ENCODE measurements at places on chromosomes 11 and 22. TPM values are rescaled to one million over a fixed set of nuclear protein-coding genes. Genes with fewer than 3 reads are reported as not detected.

Gene KCNK7
- 4.8 TPM for total RNA-seq

Gene HSPB2
- total RNA-seq = not detected

- peak overlapping the region; percentile 40 for H3K4me3 ChIP-seq
- peaks cover 28% of the 10 kb centered on the region for H3K4me1 ChIP-seq
- DNase-seq = no peak
- no peaks in the 10 kb centered on the region for H3K36me3 ChIP-seq
Observed at GRCh38 chr11:76673176-76674142, 2.9 kb upstream of the LRRC32 start.

- no peaks in the 10 kb centered on the region for H3K27me3 ChIP-seq
- H3K36me3 ChIP-seq = no peaks in the 10 kb centered on the region
- H3K4me1 ChIP-seq = no peaks in the 10 kb centered on the region
- no peak overlapping the region for H3K4me3 ChIP-seq
- H3K27ac ChIP-seq = no peak overlapping the region
Observed at GRCh38 chr11:2031058-2031457, 33.4 kb upstream of the H19 start.

Gene CRYBB2
- total RNA-seq = not detected

- no peaks in the 10 kb centered on the region for H3K36me3 ChIP-seq
- DNase-seq = no peak
- H3K4me3 ChIP-seq = no peak overlapping the region
Observed at GRCh38 chr22:17797721-17798559, 23.7 kb upstream of the BID start.

Gene PRMT3
- 19.6 TPM for total RNA-seq

DNA sequence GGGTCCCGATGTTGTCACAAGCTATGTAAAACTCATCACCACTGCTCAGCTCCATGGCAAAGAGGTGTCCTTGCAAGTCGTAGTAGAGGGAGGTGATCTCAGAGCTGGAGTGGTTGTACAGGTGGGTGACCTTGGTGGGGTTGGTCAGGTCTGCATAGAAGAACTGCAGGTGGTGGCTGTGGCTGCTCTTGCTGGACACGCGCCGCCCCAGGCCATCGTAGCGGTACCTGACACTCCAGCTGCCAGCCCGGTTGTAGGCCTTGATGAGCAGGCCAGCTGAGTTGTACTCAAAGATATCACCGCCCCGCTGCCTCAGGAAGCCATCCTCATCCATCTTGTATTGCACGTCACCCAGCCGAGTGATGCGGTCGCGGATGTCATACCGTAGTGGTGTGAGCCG lies 94.6 kb upstream of the NARS2 start:
- no peaks in the 10 kb centered on the region for H3K4me1 ChIP-seq
- H3K27me3 ChIP-seq = no peaks in the 10 kb centered on the region
- H3K4me3 ChIP-seq = no peak overlapping the region
- no peak overlapping the region for H3K27ac ChIP-seq

GRCh38 chr11:6431861-6432260 lies 8.9 kb downstream of the HPX start:
- no peak overlapping the region for H3K4me3 ChIP-seq
- no peak overlapping the region for H3K27ac ChIP-seq
- no peaks in the 10 kb centered on the region for H3K4me1 ChIP-seq

GRCh38 chr11:117818041-117818873 lies 6.3 kb downstream of the FXYD2 start:
- H3K4me1 ChIP-seq = peaks cover 63% of the 10 kb centered on the region
- H3K27ac ChIP-seq = no peak overlapping the region
- no peak overlapping the region for H3K4me3 ChIP-seq
- H3K36me3 ChIP-seq = no peaks in the 10 kb centered on the region
- no peaks in the 10 kb centered on the region for H3K27me3 ChIP-seq
- DNase-seq = no peak

- H3K27me3 ChIP-seq = no peaks in the 10 kb centered on the region
- peak overlapping the region; percentile 94 for H3K4me3 ChIP-seq
- peaks cover 53% of the 10 kb centered on the region for H3K4me1 ChIP-seq
- H3K27ac ChIP-seq = peak overlapping the region; percentile 80
Observed at GRCh38 chr11:1853376-1854131, 670 bp downstream of the LSP1 start.

DNA sequence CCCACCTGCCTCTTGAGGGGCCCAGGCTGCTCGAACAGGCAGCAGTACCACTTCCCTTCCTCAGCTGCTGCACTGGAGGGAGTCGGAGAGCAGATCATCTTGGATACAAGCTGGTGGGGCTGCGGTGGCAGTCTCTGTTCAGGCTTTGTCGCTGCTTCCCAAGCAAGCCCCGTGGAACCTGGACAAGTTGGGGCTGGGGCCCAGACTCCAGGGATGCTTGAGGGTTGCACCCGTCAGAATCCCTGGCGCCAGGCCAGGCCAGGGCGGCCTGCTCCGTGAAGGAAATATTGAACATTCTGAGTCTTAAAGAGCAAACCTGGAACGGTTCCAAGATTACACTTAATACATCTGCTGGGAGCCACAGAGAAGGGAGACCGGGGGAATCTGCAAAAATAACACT lies 310.1 kb upstream of the SORL1-AS1 start:
- no peak for DNase-seq
- H3K27ac ChIP-seq = no peak overlapping the region
- H3K36me3 ChIP-seq = no peaks in the 10 kb centered on the region
- no peak overlapping the region for H3K4me3 ChIP-seq
- no peaks in the 10 kb centered on the region for H3K4me1 ChIP-seq

DNA sequence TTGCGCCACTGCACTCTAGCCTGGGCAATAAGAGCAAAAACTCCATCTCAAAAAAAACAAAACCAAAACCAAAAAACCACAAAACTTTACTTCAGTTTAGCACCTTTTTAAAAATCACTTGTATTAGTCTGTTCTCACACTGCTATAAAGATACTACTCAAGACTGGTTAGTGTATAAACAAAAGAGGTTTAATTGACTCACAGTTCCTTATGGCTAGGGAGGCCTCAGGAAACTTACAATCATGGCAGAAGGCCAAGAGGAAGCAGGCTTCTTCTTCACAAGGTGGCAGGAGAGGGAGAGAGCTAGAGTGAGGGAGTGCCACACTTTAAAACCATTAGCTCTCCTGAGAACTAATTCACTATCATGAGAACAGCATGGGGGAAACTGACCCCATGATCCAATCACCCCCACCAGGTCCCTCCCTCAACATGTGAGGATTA lies 261.3 kb downstream of the TMEM135 start:
- DNase-seq = no peak
- H3K27ac ChIP-seq = no peak overlapping the region
- H3K27me3 ChIP-seq = no peaks in the 10 kb centered on the region
- H3K4me1 ChIP-seq = no peaks in the 10 kb centered on the region
